T-cell (primary cell): ENCODE measurements at places on chromosomes 3 and 15. TPM values are rescaled to one million over a fixed set of nuclear protein-coding genes. Genes with fewer than 3 reads are reported as not detected.

The GPR176 gene
- not detected for total RNA-seq

- no peak for DNase-seq
These were observed 19.3 kb downstream of the MYO5C start for GRCh38 chr15:52276256-52276770.

GRCh38 chr3:152235709-152236298 lies 32.9 kb upstream of the MBNL1 start:
- no peak for DNase-seq

GRCh38 chr3:112974894-112975293 lies at the start of gene CD200R1:
Gene CD200R1, minus strand, starts transcription at chr3:112975103. Its CDS starts 246 bp downstream, at chr3:112974857.
- no peak for DNase-seq

DNA sequence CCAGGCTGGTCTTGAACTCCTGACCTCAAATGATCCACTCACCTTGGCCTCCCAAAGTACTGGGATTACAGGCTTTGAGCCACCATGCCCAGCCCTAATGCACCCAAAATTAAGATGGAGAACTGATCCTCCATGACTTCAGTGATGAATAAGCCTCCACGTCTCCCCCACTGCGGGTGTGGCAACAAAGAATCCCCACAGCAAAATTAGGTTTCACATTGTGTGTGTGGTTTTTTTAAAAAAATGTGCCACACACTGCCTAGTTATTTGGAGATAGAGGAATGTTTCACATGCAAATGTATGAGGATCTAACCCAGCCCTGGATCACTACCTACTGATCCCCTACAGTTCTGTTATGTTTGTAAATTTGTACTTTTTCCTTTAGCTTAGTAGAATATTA lies 17.3 kb downstream of the HDAC11 start:
- DNase-seq = no peak

DNA sequence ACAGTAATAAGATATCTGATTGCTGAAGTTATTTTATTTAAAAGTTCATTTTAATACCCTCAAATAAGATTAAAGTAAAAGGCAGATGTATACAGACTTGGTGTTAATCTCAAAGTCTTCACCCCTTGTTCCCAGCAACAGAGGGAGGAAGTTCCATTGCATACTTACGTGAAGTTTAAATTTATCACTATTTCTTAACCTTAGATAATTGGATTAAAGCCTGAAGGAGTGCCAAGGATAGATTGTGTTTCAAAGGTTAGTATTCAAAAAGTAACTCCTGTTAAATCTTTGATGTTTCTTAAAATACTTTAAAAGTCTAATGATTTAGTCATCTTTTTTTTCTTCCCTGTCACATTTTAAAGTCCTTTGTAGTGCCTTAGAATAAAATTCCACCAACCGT lies 39.3 kb downstream of the ATP1B3 start:
- DNase-seq = no peak
